ENCODE measurements at places on chromosomes 1 and 21.

DNA sequence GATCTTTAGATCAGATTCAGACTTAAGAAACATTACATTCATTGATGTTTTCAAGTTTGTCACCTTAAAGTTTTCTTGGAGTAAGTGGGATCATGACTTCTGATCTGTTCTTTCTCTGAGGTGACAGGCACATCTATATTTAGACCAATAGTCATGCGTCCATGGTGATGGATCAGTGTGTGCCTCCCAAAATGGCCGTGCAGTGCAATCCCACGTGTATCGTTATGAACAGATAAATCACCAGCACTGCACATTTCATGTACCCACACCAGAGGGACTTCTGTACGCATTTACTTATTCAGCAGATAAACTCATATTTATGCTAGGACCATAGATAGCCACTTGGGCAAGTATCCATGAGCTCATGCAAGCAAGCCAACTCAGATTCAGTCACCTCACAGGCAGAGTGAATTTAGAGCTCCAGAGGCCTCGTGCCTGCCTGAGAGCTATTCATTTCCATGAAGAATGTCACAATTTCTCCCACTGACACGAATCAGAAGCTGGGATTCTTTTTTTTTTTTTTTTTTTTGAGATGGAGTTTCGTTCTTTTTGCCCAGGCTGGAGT, 13.9 kb upstream of the WDR26 start:
- DNase-seq, result no peak

- DNase-seq, result no peak
These were observed 38.0 kb upstream of the DNASE2B start for GRCh38 chr1:84360316-84360715.

DNA sequence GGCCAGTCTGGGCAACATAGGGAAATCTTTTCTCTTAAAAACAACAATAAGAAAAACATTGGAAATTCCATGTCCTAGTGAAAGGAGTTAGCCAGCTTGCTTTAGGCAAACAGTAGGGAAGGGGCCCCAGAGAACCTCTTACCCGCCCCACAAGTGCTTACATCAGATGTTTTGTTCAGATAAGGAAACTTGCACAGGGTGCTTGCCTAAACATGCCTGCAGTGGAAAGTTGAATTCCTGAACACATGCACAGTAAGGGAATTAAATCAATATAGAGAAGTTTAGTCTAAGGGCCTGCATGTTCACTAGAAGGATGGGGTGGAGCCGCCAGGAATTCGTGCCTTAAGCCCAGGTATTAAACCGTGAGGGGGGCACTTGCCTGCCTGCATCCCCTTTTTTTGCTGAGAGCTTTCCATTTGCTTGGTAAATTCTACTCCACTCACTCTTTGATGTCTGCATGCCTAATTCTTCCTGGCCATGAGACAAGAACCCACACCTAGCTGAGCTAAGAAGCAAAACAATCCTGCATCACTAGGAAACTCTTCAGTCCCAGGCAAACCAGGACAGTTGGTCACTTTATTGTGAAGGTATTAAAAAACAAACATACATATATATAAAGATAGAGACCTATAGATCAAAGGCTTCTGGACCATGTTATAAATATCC, 499.0 kb downstream of the SIPA1L2 start:
- DNase-seq, result no peak

GRCh38 chr1:52348704-52349300, 17.2 kb downstream of the CC2D1B start:
- no peak for DNase-seq

GRCh38 chr1:97806326-97806725, 114.5 kb downstream of the DPYD start:
- no peak for DNase-seq

DNA sequence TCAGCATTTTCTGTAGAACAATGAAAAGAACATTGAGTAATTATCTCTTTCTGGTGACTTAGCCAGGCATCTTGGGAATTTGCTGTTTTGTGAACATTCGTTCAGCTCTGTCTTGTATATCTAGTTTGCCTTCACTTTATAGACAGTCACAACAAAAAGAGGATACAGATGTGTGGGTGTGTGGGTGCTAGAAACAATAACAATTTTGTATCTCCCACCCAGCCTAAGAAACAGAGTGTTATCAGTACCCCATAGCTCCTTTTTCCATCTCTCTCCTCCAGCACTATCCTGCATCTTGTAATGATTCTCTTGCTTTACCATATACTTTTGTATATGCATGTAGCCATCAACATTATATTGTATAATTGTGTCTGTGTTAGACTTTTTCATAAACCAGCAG, 33.0 kb downstream of the AK4 start:
- DNase-seq, result no peak

DNA sequence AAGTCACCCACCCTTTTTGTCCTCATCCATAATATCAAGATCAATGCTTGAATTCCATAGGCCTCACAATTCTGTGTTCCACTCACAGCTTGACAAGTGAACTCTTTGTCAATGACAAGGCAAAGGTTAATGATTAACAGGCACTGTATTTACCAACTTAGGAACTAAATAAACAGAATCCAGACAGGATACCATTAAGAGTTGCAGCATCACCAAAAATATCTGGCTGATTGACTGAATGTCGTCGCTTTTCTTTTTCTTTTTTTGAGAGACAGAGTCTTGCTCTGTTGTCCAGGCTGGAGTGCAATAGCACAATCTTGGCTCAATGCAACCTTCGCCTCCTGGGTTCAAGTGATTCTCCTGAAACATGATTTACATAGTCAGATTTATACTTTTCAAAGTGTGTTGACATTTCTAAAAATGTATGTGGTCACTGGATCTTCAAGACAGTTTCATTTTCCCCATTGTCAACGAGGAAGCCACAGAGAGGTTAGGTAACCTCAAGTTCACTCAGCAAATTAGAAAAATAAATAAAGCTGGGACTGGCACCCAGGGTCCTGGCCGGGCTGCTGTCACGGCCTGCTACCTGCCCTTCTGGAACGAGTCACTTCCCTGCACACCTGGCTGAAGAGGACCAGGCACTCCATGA, 81.0 kb downstream of the PDE9A start:
- DNase-seq, result no peak

GRCh38 chr1:214648801-214649200, 45.8 kb downstream of the CENPF start:
- DNase-seq, result no peak

GRCh38 chr1:17831597-17831996, 76.5 kb downstream of the ACTL8 start:
- DNase-seq, result no peak

DNA sequence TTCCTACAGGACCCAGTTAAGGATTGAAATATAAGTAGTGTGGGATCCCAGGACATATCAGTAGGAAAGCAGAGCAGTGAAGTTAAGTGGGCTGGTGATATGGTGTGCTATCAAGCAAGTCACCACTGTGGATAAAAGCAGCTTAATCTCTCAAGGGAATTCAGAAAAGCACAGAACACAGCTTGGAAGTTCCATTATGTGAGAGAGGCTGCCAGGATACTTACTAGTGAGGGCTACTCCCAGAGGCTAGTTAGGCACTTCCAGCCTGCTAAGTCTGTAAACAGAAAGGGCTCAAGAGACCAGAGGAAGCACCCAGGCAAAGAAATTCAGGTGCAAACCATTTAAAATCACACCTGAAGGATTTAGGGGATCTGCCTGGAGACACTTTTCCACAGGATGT, 18.8 kb upstream of the GRIK1 start:
- no peak for DNase-seq

GRCh38 chr1:156372265-156372586, 3.2 kb downstream of the RHBG start:
- no peak for DNase-seq

DNA sequence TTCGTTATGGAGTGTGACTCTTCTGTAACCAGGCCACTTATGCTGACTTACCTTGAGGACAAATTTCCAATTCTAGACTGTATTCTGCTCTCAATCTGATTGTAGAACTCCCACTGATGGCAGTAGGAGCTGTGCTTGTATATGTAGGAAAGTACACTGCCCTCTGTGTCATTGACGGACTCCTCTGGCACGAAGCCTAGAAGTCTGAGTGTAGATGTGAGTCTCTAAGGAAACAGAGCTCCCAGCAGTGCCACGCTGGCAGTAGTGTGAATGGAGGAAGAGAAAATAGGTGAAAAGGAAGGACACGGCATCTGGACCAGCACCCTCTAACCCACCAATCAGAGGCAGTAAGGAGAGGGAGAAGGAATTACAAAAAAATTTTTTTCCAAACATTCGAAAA, 130.4 kb upstream of the ADGRL2 start:
- DNase-seq, result no peak

- DNase-seq, result no peak
These were observed 436.8 kb downstream of the PTPRU start for GRCh38 chr1:29673228-29673500.

Data from stimulated activated CD4-positive, alpha-beta T cell treated with anti-CD3 and anti-CD28 coated beads, Interleukin-15, amount 100 ng/mL, for 48 hours (primary cell).